Lower lobe of right lung (tissue), 2 donors: ENCODE measurements at places on chromosomes 5 and 9.

GRCh38 chr5:161093100-161093499, 241.1 kb upstream of the ATP10B start:
- no peak for DNase-seq

DNA sequence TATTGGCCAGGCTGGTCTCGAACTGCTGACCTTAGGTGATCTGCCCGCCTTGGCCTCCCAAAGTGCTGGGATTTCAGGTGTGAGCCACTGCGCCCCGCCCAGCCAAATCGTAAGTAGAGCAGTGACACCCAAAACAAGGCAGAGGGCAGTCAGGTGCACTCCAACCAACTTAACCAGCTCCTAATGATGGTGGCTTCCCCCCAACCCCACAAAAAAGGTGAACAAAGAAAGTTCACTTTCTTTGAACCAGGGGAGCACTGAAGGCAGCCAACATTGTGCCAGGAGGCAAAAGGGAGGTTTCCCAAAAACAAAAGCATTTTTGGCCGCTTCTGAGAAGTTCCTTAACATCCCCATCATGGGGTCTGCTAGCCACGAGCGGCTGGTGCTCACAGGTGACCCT, 9.6 kb downstream of the GMCL2 start:
- no peak for DNase-seq

- no peak for DNase-seq
Measured at GRCh38 chr5:94175912-94176311, 434.5 kb upstream of the POU5F2 start.

GRCh38 chr5:81046041-81046440, 85.9 kb downstream of the RASGRF2 start:
- DNase-seq = no peak

DNA sequence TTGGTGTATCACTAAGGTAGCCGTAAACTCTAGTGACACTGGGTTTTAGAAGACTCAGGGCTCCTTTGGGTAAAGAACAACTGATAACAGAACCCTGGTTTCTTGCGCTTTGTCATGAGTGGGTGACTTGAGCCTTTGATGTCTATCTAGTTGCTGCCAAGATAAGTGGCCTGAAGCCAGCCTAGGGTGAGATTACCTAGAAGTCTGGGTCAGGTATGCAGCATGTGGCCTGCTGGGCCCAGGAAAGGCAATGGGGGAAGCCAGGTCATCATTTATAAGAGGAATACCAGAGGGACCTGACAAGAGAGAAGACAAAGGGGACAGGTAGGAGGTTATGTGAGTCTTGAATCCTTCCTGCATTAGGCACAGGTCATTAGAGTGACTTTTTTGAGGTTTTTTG, 23.2 kb upstream of the GARNL3 start:
- no peak for DNase-seq

- no peak for DNase-seq
Measured at GRCh38 chr5:104347119-104347708, 784.6 kb upstream of the NUDT12 start.

GRCh38 chr5:163619273-163619934, 114.0 kb downstream of the MAT2B start:
- DNase-seq = no peak

DNA sequence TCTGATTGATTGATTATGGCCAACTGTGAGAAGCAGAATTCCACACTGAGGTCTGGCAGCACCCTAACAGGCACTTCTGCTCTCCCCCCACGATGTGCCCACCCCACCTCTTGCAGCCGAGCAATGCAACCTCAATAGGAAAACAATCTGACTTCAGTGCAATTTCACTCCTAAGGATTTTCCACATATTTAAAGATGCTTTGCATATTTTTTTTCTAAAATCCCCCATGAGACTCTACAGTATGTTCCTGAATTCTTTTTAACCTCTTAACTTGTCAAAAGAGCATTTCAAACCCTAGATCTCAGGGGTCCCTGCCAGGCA, 243.1 kb downstream of the AUH start:
- no peak for DNase-seq

GRCh38 chr5:135129307-135129706, 95.3 kb upstream of the PITX1 start:
- DNase-seq = no peak

DNA sequence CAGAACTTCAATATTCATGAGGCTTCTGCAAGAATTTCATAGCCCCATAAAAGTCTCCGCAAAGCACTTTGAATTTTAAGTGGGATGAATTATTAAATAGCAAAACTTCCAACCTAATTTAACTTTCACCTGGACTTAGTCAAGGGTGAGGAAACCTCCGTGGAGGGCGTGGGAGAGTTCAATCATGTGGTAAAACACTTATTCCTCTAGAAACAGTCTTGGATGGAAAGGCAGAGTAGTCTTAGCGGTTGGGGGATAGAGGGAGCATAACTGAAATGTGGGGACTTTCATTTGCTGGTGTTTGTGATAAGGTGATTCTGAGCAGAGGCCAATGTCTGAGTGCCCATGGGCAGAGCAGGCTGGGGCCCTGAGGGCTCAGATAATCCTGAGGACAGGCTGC, 241.9 kb downstream of the IRX1 start:
- DNase-seq = no peak

DNA sequence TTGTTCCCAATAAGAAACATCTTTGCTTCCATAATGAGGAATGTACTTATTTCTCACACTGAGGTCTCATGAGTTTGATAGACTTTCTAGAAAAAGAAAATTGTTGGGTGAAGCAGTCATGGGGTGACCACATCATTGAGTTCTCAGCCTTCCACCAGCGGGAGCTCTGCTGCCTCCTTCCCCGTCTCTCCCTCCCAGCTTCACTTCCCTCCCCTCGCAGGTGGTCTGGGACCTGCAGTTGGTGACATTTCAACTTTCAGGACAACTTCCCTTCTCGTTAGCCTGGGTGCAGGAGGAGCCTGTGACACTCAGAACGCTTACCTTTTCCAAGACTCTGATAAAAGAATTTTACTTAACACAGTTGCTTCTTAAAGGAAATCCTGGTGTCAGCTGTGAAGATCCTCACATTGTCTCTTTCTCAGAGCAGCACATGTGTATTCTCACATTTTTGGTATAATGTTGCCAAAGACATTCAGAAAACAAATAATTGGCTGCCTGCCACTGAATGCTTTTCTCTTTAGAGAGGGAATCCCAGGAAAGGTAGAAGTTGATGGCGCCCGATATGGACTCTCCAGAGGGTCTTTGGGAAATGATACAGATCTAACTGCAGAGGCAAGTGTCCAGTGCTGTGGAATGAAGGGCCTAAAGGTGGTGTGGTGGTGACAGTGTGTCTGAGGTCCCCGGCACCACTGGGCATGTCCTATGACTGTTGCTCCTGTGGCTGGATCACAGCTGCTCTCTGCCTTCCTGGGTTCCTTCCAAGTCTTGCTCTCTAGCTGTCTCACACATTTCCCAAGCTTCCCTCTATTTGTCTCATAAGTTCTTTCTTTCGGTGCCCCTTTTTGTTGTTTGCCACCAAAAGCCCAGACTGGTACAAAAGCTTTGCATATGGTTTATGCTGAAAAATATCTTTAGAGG, 238.1 kb downstream of the GAS1 start:
- no peak for DNase-seq

GRCh38 chr9:97563458-97564135, 62.1 kb downstream of the TMOD1 start:
- DNase-seq = no peak

DNA sequence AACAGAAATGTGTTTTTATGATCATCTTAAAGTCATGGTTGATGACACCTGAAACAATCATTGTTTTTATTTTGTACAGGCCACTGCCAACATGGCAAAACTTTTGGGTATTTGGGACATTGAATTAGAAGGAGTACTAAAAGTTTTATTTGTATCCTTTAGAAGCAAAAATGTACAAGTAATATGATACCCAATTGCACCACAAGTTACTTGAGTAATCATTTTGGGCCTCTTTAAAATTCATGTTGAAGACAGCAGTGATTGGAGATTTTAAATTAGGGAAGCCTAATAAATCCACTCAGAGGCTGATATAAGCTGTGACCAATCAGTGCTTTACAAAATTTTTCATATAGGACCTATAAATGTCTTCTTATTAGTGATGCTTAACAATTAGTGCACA, 212.9 kb downstream of the MARCHF11 start:
- no peak for DNase-seq

- no peak for DNase-seq
Measured at GRCh38 chr9:36566813-36567221, 5.9 kb upstream of the MELK start.

DNA sequence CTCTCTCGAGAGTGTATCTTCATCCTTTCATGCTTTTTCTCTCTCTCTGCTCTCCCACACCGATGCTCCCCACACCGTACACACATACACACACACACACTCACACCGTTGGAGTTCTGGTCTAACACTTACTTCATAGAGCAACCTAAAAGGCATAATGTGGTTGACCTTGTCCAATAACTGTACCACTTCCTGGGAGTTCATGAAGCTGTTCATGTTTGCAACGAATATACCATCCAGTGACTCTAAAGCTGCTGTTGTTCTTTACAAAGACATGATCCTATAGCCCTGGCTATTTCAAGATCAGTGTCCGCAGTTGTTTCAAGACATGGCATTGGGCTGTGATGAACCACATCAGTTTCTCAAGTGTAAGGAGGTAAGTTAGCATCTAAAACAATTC, 10.0 kb downstream of the MEF2C start:
- DNase-seq = no peak

DNA sequence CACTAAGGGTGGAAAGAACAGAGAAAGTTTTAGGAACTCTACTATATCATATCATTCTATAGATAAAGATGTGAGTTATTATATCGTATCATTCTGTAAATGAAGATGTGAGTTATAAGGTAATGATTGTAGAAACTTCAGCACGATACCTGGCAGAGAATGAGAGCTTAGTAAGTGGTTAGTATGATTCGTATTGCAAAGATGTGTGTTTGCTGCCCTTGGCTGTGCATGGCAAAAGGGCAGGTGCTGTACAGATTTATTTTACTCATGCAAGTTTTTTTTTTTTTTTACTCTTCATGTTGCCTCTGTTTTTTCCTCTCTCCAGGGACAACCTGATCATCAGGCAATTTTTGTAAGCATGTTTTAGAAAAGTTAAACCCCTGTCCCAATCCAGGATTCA, 83.3 kb downstream of the EGFLAM start:
- no peak for DNase-seq

- no peak for DNase-seq
Measured at GRCh38 chr9:21873540-21874221, 71.2 kb downstream of the MTAP start.

DNA sequence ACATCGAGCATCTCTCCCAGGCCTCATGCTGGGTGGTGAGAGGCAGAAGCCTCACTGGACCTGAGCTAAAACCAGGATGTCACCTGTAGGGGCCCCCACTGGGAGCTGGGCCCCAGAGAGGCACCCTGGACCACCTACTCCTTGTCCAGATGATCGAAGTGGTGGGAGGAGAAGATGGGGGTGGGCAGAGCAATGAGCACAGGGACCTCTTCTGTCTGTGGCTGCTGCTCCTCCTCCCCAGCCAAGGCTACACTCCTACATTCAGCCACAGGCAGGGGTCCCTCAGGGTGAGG, 227.5 kb downstream of the CACNA1B start:
- DNase-seq = no peak

DNA sequence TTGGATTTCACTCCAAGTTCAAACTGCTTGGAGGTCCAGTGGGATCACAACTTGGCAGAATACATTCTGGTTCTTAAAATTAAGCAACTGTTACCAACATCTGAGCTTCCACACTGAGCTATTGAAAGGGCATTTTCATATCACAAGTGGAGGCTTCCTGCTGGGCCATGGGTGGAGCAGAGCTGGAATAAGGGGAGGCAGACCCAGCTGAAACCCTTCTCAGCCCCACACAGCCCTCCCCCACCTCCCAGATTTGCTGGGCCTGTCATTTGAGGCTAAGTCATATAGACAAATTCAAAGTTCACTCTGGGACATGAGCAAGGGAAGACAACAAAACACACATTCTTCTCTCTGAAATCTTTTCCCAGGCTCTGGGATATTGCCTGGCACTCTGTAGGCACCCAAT, 79.9 kb downstream of the ACTL7B start:
- DNase-seq = no peak

DNA sequence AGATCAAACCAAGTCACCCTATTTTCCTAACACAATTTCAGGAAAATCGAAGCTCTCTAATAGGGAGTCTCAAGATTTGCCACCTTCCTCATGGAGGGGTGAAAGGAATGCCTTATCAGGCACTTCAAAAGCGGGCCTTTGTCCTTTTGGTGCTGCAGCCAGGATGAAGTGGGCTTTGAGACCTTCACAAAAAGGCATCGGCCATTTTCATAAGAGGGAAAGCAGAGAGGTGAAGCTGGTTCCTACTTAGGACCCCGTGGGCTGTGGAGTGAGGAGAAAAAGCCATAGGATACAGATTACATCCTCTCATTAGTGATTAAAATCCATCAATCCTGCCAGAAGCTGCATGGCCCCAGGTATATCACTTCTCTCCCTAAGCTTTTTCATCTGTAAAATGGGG, 859 bp downstream of the CDKN2AIPNL start:
- no peak for DNase-seq

DNA sequence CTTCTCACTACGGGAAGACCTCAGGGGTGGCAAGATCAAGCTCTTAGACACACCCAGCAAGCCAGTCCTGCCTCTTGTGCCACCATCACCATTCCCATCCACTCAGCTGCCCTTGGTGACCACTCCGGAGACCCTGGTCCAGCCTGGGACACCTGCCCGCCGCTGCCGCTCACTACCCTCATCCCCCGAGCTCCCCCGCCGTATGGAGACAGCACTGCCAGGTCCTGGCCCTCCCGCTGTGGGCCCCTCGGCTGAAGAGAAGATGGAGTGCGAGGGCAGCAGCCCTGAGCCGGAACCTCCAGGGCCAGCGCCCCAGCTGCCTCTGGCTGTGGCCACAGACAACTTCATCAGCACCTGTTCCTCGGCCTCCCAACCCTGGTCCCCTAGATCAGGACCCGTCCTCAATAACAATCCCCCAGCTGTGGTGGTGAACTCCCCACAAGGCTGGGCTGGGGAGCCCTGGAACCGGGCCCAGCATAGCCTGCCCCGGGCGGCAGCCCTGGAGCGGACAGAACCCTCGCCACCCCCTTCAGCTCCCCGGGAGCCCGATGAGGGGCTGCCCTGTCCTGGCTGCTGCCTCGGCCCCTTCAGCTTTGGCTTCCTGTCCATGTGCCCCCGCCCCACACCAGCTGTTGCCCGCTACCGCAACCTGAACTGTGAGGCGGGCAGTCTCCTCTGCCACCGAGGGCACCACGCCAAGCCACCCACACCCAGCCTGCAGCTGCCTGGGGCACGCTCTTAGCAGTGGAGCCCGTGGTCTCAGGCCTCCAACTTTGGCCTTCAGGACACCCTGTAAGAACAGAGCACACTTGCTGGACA, 4.1 kb downstream of the TESK1 start:
- no peak for DNase-seq
